ENCODE measurements at places on chromosomes 16 and 17.
A peak's percentile ranks its signal among the peaks of the same experiment; 100 is the strongest.

- DNase-seq = no peak
Observed at GRCh38 chr16:2243781-2244180, 7.5 kb downstream of the DNASE1L2 start.

- no peak for DNase-seq
Observed at GRCh38 chr16:57426356-57426755, 20.8 kb downstream of the CIAPIN1 start.

GRCh38 chr17:48215583-48216139 lies 108.1 kb downstream of the SNX11 start:
- DNase-seq = no peak

DNA sequence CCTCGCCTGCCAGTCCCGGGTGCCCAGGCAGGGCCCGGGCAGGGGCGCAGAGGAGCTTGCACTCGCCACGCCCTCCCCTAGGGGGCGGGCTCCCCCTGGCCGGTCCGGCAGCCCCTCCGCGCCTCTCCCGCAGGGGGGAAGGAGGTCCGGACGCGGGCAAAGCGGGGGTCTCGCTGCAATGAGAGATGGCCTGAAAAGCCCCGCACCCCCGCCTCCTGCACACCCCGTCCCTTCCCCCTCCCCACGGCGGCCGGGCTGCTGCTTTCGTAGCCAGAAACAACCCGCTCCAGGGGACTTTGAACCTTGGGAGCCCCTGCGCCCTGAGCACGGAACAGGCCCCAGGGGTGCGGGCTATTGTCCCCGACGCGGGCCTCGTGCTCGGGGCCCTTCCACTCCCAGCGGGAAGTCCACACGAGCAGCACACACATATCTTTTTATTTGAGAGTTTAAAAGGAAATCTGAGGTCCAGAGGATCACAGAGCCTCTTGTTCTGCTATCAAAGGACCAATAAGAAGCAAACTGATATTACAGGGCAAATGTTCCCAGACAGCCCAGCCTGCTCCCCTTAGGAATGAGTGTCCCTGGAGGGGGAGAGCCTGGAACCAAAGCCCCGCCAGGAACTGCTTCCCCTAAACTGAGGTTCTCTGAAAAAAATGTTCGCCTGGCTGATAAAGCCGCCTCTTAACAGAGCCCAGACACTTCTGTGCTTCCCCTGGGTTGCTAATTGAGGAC lies 5.8 kb upstream of the CBX4 start:
- DNase-seq = no peak

GRCh38 chr17:35046740-35047283 lies 16.7 kb downstream of the RFFL start:
- DNase-seq = peak; percentile 26

- DNase-seq = no peak
Observed at GRCh38 chr17:55829995-55830612, 79.3 kb downstream of the PCTP start.

DNA sequence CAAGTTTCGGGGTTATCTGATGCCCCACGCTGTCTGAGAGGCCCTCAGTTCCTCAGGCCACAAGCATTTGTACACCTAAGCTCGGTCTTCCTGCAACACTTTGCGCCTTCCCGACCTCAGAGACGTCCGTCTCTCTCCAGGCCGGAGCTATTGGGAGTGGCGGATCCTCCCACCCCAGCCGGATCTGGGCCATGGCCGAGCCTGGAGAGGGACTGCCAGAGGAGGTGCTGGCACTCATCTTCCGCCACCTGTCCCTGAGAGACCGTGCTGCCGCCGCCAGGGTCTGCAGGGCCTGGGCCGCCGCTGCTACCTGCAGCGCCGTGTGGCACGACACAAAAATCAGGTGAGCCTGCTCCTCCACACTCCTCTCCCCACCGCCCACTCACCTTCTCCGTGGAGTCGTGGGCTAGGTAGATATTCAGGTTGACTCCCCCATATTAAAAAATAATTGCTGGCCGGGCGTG lies 1.9 kb downstream of the FBXL8 start:
- DNase-seq = no peak
